AML-193 (cell line): ENCODE measurements at places on chromosomes 7 and 10.

GRCh38 chr7:55083206-55083605, 64.4 kb downstream of the EGFR start:
- no peak for DNase-seq

DNA sequence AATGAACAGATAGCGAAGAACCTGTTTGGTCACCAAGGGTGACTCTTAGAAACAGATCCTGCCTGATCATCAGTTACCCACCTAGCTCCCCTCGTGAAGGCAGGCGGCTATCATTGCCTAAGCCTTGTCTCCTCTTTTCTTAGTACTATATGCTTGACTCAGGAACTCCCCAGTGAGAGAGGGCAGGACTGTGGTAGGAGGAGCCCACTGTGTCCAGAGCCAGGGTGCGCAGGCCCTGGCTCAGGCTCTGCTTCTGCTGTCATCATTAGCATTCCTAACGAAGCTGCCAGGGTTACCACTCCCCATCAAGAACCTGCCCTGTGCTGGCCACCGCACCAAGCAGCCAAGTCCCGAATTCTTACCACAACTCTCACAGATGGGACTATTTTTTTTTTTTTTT, 160.8 kb downstream of the CHN2 start:
- no peak for DNase-seq

- peak; percentile 51 for DNase-seq
Observed at GRCh38 chr7:131107337-131108211, 220.1 kb upstream of the MKLN1 start.

DNA sequence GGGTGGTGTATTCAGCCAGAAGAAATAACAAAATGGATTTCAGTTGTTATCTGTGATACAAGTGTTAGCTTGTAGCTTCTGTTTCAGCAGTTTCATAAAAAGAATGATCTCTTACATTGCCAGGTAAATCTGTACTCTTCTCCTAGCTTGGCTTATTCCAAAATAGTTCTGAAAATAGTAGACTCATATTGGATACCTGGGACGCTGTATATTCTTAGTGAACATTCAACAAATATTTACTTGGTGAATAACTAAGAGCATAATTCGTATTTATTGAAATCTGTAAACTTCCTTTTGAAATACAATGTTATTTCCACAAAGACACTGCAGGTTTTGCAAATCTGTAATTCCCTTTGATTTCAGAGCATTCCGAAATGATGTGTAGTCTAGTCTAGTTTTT, 249.2 kb downstream of the ADK start:
- DNase-seq = no peak

- DNase-seq = no peak
Observed at GRCh38 chr10:115328331-115328730, 235.2 kb downstream of the ATRNL1 start.

- no peak for DNase-seq
Observed at GRCh38 chr7:40760987-40761386, 626.2 kb downstream of the SUGCT start.

GRCh38 chr7:134485203-134485602, 26.3 kb upstream of the AKR1B1 start:
- no peak for DNase-seq

DNA sequence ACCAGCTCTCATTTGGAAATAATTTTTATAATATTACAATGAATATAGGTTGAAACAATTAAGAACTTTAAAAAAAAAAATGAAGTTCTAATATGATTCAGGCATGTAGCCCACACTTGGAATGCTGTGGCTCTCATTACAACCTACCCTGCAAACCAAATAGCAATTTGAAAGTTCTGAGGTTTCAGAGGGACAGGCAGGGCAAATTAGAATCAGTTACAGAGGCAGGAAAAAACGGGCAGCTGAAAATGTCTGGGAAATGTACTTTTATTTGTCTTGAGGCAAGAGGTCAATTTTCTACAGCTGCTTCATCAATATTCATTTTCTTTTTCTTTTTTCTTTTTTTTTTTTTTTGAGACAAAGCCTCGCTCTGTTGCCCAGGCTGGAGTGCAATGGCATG, 95.3 kb downstream of the PIP4K2A start:
- no peak for DNase-seq

DNA sequence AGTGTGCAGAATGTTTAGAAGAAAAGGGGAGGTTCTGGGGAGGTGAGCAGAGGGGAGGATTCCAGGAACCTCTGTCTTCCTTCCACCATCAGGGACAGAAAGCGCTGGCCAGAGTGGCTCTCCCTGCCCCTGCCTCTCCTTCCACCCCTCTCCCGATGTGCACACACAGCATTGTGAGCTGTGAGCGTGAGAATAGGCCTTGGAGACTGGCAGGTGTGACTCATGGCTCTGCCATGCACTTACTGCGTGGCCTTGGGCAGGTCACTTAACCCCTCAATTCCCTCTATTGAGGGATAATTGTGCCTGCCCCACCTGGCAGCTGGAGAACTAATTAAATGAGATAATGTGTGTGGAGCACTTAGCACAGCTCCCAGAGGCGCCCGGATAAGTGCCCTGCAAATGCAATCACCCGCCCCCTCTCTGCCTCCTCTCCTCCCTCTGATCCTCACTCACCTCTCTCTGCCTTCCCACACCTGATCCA, 115.4 kb downstream of the ZMIZ1 start:
- DNase-seq = no peak

- DNase-seq = no peak
Observed at GRCh38 chr10:25117757-25118156, 57.0 kb upstream of the GPR158 start.

- DNase-seq = no peak
Observed at GRCh38 chr7:99767662-99768061, 16.3 kb downstream of the CYP3A4 start.

DNA sequence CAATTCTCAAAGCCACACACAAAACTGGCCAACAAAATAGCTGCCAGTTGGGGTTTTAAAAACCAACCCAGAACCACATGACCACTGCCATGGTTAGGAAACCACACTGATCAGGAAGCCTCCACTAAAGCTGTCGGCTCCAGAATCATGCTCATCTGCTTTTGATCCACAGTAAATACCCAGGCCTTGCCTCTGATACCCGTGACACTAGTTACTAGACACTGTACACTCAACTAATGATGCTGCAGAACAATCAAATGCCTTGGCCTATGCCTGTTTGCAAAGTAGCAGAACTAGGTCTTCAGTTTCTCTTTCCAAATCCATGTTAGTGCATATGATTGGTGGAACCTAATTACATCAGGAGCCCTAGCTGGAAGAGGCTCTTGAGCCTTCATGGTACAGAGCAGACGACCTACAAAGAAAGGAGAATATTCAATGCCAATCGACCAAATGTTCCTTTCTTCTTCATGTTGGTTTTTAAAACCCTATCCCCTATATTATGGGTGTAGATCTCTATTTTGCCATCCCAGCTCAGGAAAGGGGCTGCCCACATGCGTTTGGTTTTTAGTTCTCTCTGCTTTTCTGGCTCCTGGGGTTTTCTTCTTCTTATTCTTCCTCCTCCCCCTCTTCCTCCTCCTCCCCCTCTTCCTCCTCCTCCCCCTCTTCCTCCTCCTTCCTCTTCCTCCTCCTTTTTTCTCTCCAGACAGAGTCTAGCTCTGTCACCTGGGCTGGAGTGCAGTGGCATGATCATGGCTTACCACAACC, 76.6 kb downstream of the CNNM2 start:
- no peak for DNase-seq

- DNase-seq = no peak
Observed at GRCh38 chr7:38704041-38704547, 72.9 kb upstream of the AMPH start.

DNA sequence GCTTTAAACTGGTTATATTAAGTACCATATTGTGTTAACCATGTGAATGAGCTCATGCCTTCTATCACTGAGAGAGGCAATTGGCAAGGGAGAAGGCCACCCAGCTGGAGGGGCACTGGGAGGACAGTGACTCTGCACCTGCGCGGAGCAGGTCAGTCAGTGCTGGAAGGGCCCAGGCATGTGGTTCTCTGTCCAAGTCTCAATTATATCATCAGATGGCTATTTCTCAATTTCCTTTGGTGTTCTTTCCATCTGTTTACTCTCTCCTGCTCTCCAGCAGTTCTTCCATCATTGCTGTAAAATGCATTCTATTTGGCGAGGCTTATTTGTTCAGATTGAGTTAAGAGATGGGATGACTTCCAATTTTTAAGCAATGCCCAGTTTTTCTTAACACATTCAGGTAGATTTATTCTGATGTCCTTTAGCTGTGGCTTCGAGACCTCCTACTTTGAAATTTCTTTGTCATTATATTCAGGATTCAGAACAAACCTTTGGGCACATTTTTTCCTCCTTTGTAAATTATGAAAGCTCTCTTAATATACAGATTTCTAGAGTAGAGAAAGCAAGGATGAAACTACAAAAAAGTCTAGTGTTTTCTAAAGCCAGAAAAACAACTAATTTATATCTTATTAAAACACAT, 159.3 kb downstream of the BMPER start:
- DNase-seq = no peak

GRCh38 chr10:88833723-88834122, 17.9 kb downstream of the ANKRD22 start:
- DNase-seq = peak; percentile 83

DNA sequence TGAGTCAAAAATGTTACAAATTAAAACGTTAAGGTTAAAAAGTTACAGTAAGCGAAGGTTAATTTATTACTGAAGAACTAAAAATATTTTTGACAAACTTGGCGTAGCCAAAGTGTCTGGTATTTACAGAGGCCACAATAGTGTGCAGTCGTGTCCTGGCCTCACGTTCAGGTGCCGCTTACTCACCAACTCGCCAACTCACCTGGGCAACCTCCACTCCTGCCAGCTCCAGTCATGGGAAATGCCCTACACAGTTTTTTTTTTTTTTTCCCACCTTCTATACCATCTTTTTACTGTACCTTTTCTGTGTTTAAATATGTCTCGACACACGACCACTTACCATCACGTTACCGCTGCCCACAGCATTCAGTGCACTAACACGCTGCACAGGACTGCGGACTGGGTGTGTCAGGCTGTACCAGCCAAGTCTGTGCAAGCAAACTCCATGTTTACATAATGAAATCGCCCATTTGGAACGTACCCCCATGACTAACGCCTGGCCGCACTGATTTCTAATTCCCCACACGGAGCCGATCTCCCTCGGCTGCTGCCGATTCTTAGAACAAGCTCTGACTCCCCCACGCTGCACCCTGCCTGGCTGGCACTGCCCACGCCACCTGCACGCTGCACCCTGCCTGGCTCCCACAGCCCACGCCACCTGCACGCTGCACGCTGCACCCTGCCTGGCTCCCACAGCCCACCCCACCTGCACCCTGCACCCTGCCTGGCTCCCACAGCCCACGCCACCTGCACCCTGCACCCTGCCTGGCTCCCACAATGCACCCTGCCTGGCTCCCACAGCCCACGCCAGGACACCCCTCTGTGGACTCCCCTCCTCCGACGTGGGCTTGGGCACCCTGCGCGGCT, 203.1 kb downstream of the ZMYND11 start:
- no peak for DNase-seq

GRCh38 chr7:92766461-92767003, 69.8 kb downstream of the CDK6 start:
- DNase-seq = no peak

DNA sequence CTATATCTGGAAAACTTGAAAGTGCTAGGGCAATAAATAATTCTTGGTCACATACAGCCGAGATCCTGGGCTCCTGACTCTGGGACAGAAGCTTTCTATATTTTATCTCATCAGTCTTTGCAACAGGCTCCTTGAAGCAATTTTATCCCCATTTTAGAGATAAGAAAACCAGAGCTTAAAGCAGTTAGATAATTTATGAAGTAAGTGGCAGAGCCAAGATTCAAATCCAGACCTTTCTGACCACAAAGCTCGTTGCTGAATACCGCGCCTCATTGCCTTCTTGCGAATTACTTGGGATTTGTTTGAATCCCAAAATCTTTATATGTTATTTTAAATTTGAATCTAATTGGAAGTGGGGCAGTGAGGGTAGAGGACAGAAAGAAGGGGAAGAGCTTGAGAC, 106.0 kb downstream of the TCF7L2 start:
- no peak for DNase-seq

GRCh38 chr7:159158125-159158887, 13.6 kb upstream of the VIPR2 start:
- DNase-seq = no peak

DNA sequence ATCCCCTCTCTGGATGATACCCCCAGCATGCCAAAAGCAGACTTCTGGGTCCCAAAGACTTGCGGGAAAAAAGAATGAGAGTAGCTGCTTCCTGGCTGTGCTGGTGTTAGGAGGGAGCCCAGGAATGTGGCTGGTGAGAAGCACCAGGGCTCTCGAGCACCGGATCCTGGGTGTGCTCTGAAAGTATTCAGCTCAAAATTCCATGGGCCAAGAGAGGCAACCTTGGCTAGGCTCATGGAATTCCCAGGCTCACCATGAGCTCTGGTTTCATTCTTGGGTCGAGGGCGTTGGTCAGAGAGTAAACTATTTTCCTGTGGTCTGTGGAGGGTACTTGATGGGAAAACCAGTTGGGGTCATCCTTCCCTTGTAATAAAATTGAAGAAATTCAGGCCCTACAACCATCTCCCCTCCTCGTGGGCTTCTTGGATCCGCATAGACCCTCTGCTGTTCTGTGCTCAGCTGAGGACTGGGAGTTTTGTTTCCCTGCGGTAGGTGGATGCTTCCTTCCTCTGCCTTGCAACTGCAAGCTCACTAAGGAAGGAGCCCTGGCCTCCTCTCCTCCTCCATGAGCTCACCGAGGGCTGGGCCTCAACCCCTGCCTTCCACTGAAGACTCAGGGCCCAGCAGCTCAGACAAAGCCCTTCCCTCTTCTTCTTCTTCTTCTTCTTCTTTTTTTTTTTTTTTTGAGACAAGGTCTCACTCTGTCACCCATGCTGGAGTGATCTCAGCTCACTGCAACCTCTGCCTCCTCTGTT, 34.5 kb upstream of the AQP1 start:
- DNase-seq = no peak

- peak; percentile 73 for DNase-seq
Observed at GRCh38 chr10:33355274-33355673, 20.8 kb upstream of the NRP1 start.

DNA sequence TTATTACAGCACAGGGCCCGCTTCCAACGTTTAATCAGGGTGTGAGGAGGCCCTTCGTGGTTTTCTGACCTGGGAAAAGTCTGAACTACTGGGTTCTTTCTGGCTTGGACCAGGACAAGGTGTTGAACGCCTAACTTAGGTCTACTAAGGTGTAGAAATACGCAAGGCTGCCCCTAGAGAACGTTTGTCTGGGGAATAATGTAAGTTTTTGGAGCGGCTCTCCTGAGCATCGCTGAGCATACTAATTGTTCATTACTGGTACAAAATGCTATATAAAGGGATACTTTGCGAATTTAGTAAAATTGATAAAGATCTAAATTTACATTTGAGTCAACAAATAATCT, 32.4 kb upstream of the TOMM7 start:
- DNase-seq = no peak

GRCh38 chr7:130095812-130096211, 25.5 kb downstream of the KLHDC10 start:
- no peak for DNase-seq

GRCh38 chr7:92729172-92729571, 107.2 kb downstream of the CDK6 start:
- DNase-seq = no peak

DNA sequence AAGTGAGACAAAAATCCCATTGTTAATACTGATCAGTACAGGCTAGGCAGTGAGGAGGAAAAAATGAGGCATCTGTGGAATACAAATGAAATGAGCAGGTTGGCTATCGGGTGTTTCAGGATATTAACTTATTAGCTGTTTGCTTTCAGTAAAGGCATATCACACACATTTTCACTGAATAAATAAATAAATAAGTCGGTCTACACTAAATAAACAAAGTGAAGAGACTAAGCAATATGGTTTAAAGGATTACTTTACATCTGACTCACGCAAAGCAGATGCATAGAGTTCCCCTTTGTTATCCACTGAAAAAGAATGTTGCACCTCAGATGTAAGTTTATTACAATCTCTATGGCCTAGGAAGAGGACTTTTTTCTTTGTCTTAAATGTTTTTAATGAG, 6.3 kb upstream of the SEMA3A start:
- no peak for DNase-seq
